GM13977 (cell line): ENCODE measurements at places on chromosomes 7 and 10.

DNA sequence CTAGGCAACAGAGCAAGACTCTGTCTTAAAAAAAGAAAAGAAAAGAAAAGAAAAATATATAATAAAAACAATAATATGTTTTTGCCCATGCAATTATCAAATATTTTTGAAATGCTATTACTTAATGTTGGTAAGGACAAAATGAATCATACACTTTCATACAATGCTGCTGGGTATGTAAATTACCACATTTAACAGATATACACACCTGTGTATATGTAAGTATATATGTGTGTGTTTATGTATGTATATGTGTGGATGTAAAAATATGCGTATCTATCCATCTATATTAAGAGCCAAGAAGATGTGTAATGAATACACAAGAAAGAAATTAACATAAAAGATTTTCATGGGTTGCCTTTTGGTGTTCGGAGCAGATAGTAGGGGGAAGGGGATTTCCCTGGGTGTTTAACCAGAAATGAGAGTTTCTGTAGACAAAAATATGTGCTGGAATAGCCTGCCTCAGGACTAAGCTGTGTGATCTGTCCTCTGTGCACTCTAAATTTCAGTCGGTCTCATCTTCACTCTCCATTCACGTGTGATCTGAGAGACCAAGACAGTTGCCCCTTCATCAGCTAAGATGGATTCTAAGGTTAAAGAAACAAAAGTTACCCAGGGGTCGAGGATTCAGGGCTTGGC lies 61.2 kb downstream of the PRKCQ start:
- peak; percentile 33 for DNase-seq

DNA sequence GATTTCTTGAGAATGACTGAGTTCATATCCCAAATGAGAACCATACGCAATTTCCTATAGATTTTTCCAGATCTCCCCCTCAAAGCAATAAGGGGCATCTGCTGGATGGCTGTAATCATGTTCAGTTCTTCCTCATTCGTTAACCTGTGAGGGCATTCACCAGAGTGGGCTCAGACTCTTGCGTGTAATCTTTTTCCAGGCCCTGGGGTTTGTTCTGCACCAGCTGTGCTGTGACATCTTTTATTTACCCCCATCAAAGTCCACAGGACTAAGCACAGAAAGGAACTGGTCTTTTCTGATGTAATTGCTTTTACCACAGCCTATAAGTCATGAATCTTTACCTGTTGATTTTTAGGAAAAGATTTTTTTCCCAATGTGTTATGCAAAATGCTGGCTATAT lies 27.9 kb upstream of the ITGA8 start:
- DNase-seq: no peak

GRCh38 chr10:104925232-104925851 lies 284.3 kb downstream of the SORCS3 start:
- DNase-seq: peak; percentile 15

DNA sequence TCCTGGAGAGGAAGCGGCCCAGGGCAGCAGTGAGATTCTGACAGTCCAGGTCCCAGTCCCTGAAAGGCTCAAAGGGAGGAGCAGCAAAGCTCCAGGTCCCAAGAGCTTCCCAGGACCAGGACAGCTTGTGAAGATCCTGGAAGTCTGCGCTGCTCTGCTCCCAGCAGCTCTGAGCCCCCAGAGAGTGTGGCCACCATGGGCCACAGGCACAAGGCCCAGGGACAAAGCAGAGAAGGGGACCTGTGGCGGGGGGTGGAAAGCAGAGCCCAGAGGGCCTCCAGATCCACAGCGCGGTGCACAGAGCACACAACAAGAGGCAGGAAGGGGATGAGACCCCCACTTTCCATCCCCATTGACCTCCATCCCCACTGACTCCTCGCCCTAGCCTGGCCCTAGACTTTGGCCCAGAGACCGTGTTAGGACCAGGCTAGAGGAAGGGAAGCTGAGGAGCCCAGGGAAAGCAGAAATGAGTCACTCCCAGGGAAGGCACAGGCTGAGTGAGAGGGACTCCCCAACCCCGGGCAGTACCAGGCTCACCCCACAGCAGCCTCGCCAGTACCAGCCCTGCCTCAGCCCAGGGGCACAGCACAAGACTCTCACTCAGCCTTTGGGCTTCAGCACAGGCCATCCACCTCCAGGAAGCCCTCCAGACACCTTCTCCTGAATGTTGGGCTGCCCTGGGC lies 75.5 kb downstream of the GRID1 start:
- DNase-seq: no peak

DNA sequence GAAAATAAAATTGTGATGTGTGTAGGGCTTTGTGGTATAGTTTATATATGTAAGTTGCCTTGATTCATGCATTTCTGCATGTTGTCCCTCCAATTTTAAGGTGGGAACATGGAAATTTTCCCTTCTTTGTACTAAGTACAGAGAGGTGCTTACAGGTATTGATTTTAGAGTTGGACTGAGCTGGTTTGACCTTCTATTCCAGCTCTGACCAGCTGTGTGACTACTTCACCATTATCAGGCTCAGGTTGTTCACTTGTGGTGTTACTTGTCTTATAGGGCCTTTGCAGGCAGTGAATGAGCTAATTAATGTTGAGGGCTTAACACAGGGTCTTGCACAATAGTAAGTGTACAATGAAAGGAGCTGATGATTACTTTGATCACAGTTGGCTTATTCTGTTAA lies 16.3 kb downstream of the ZNF804B start:
- no peak for DNase-seq

GRCh38 chr10:28991333-28992270 lies 297.3 kb upstream of the LYZL1 start:
- DNase-seq: peak; percentile 26

- DNase-seq: no peak
These were observed 225.8 kb upstream of the FAM3C start for GRCh38 chr7:121621937-121622336.

DNA sequence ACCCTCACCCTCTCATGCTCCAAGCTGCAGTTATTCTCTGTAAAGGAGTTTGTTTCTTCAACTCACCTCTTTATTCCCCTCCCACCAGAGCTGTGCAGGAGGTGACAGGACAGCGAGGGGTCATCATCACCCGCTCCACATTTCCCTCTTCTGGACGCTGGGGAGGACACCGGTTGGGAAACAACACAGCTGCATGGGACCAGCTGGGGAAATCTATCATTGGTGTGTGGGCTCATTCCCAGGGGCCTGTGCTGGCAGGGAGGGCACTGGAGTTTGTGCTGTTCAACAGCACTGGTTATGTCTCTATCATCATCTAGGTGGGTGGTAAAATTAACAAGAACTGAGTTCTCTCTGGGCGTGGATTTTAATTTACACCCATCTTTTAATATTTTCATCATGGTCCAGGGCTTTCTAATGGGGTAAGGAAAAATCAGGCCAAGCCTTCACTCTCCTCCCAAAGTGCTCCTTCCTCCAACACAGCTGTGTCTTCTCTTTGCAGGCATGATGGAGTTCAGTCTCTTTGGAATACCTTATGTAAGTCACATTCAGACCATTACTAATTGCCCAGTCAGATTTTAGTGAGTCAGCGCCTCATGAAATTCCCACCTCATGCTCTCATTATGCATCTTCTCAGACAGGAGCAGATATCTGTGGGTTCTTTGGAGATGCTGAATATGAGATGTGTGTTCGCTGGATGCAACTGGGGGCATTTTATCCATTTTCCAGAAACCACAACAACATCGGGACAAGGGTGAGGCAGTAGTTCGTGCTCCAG lies 61.6 kb downstream of the PRSS58 start:
- no peak for DNase-seq

DNA sequence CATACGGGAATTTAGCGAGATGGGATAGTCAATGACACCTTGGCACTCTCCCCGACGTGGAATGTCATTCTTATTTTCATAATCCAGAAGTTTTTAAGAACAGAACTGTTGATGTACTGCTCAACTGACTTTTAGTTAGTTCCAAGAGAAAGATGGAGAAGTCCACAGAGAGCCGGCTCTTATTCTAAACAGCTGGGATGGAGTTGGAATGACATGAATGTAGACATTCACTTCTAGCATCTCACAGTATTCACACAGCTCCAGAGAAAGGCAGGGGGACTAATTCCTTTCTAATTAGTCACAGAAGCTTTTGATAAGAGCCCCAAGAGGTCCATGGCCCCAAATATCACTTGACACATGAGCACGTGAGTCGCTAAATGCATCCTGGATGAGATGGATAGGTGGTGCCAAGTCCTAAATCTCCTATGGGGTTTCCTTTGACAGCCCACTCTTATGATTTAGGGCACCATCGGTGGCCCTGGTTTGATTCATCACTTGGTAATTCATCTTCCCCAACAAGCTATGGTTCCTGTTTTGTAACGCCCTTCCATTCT lies 420.3 kb upstream of the AUTS2 start:
- no peak for DNase-seq

- DNase-seq: no peak
These were observed 764.9 kb upstream of the MBL2 start for GRCh38 chr10:53537508-53537907.

DNA sequence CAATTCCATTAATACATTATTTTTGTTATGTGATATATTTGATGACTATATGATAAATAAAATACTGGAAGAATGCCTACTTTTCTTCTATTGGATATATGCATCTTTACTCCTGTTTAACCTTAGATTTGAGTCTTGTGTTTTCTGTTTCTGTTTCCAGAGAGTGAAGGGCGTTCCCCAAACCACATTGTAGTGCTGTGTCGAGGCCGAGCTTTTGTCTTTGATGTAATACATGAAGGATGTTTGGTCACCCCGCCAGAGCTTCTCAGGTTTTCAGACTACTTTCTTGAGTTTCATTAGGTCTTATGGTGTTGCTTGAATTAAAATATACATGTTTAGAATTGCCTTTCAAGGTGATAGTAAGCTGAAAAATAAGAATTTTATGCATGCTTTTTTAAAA lies 23.8 kb downstream of the CROT start:
- DNase-seq: no peak

DNA sequence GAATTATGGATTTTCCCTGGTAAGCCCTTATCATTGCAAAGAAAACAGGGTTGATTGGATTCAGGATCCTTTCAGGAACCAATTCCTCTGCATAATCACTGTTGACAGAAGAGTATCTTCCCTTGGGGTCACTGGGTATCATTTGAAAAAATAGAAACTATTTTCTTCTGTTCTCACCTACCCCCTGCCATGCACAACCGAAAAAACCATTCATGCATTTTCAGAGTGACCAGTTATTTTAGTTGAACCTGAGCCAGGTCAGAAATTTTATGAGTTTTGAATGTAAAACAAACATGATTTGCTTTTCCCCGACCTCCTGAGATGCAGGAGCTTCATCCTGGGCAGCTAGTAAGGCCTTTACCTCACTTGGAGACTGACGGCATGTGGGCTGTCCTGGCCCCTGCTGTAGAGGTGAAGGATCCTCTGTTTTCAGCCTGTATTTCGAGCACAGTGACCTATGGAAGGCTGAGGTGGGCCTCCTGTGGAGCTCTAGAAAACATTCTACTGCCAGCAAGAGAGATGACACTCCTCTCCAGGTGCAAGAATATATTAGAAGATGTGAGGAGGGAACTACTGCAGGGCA lies 30.1 kb downstream of the TMEM178B start:
- no peak for DNase-seq

GRCh38 chr10:87603769-87604168 lies 55.9 kb upstream of the PAPSS2 start:
- no peak for DNase-seq

- DNase-seq: no peak
These were observed 116.0 kb downstream of the SLIT1 start for GRCh38 chr10:97069576-97070362.

- no peak for DNase-seq
These were observed 34.1 kb upstream of the PDCD4 start for GRCh38 chr10:110837418-110838171.

GRCh38 chr10:89228146-89228545 lies 21.0 kb upstream of the CH25H start:
- no peak for DNase-seq

GRCh38 chr10:11927746-11928145 lies 104.6 kb downstream of the PROSER2 start:
- no peak for DNase-seq

DNA sequence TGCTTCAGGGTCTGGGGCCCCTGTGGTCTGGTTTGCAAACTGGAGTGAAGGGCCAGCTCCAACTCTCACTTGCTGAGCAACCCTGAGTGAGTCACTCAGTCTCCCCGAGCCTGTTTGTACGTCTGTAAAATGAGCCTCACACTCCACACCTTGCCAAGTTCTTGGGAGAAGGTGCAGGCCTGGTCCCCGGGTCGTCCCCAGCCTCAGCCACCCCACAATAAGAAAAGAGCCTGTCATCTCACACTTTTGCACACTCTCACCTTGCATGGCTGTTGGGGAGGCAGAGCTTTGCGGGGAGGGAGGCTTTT lies 5.2 kb downstream of the GRIFIN start:
- no peak for DNase-seq

DNA sequence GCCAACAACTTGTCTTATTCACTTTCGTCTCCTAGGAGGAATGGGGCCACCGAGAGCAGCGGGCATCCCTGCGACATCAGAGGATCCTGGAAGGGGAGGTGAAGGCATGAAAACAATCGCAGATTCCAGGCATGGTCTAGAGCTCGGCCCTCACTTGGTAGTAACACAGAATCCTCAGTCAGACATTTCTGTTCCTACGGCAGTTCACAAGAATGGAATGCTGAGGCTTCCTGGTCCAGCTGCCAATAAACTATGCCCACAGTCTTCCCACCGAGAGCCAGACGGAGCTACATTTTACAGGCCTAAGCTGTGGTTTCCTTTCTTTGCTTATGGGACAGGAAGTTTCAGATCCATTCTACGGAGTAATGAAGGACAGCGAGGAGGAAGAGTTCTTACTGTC lies 75.8 kb downstream of the OR13A1 start:
- no peak for DNase-seq

GRCh38 chr10:44961230-44961571 lies 1.6 kb downstream of the RASSF4 start:
- no peak for DNase-seq

- DNase-seq: no peak
These were observed 24.5 kb downstream of the ZC3HAV1L start for GRCh38 chr7:139011373-139011772.

DNA sequence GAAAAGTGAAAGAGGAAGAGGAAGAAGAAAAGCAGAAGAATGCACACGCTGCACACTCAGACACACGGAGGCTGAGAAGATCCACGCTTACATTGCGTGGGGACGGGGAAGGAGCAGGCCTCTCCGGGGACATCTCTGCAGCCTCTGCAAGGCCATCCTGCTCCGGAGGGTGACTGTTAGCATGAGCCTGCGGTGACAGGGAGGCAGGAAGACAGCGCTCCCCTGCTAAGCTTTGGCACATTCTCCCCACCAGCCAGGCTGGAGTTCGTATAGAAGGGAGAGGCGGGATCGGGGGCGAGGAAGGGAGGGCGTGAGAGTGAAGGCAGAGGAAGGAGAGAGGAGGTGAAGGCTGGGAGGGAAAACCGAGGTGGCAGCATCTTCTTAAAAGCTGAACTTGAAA lies 366.0 kb upstream of the SHH start:
- DNase-seq: no peak

- peak; percentile 26 for DNase-seq
These were observed 75.3 kb upstream of the TAS2R16 start for GRCh38 chr7:123070702-123071286.

DNA sequence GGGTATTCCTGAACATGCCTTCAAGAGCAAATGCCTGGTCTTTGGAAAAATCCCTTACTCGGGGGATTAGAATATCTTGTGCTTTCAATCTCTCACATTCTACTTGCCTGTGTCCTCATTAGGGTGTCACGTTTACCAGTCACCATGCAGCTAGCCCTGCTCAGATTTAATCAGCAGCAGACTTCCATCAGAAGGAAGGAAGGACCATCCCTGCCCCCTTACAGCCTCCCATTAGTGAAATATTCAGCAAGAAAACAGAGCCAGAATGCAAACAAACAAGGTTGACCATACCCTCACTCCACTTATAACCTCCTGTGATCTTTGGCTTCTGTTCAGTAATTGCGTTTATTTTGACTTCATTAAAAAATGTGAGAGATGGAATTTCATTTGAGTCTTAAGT lies 208.6 kb downstream of the CXCL12 start:
- no peak for DNase-seq
